Mesenteric fat pad (tissue), 1 donor: ENCODE measurements at places on chromosomes 2 and 18. TPM values are rescaled to one million over a fixed set of nuclear protein-coding genes. Genes with fewer than 3 reads are reported as not detected.

TUBA3E gene
- not detected for total RNA-seq

TRIP12 gene
- 259 TPM for total RNA-seq

UGT1A4 gene
- not detected for total RNA-seq

MOGAT1 gene
- 0.74 TPM for total RNA-seq

TWIST2 gene
- 73.9 TPM for total RNA-seq

FSIP2 gene
- total RNA-seq, result 0.29 TPM

OR6B2 gene
- total RNA-seq, result not detected

SH3RF3 gene
- total RNA-seq, result 20.4 TPM

MYO1B gene
- 63.9 TPM for total RNA-seq

RMDN2 gene
- 8.4 TPM for total RNA-seq

ZAP70 gene
- 1.3 TPM for total RNA-seq

PARD3B gene
- 29.4 TPM for total RNA-seq

CRYGC gene
- total RNA-seq, result not detected

VWA3B gene
- total RNA-seq, result not detected

GRCh38 chr2:85861650-85862049 lies 27.1 kb downstream of the ST3GAL5 start:
- no peak for DNase-seq

- DNase-seq, result no peak
These were observed 249.8 kb downstream of the CYP26B1 start for GRCh38 chr2:71897836-71898235.

DNA sequence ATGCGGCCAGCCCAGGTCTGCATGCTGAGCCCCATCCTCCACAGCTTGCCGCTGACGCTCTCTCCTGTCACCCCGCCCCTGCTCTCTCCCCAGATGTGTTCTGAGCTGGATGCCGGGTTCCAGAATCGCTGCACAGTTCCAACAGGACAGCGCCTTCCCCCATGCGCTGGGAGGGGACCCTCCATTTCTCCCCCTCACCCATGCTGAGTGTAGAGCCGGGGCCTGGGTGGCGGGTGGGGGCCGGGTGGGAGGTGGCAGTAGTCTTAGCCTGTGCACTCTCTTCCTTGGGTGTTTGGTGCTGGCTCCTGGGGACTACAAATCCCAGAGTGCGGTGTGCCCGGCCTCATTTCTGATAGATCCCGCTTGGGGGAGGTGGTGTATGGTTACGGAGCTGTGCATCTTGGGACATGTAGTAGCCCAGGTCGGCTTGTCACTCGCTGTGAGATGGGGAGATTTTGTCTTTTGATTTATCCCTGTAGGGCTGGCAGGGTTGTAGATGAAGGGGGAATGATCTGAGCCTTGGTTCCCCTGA lies 6.8 kb downstream of the DNAJB2 start:
- no peak for DNase-seq

DNA sequence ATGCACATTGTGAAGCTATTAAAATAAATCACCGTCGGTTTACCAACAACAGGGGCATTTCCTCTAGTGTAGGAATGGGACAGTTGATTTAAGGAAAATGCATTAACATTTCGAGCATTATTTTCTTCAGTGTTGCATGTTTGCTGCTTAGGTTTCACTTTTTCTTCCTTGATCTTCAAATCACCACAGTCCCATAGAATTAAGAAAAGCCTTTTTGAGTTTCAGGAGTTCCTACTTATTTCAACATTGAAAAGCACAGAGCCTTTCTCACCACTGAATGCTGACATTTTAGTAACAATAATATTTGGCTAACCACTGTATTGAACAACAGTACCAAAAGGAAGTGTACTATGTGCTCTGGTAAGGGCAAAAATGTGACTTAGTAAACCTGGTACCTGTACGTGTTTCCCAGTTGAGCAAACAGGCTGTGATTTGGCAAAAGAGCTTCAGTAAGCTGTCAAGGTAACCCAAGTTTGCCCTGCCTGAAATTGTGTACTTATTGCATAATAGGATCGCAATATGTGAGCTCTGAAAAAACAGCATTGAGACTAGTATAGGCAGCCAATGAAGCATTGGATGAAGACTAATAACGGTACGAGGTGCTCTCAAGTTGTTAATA lies 2.2 kb downstream of the LRRTM4 start:
- no peak for DNase-seq

DNA sequence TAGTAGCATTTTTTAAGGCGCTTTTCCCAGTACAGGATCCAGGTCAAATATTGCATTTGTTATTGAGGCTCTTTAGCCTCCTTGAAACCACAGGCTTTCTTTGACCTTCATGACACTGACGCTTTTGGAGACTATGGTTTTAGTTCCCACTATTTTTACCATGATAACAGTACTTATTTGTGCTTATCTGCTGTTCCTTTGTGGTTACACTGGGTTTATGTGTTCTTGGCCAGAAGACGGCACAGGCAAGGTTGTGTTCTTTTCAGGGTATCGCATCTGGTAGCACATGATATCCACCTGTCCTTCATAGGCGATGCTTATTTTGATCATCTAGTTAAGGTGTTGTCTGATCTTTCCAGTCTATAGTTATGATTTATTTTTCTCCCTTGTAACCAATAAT lies 16.8 kb upstream of the MBOAT2 start:
- no peak for DNase-seq

- DNase-seq, result peak; percentile 88
These were observed 1.2 kb downstream of the GYPC start for GRCh38 chr2:126657148-126657635.

DNA sequence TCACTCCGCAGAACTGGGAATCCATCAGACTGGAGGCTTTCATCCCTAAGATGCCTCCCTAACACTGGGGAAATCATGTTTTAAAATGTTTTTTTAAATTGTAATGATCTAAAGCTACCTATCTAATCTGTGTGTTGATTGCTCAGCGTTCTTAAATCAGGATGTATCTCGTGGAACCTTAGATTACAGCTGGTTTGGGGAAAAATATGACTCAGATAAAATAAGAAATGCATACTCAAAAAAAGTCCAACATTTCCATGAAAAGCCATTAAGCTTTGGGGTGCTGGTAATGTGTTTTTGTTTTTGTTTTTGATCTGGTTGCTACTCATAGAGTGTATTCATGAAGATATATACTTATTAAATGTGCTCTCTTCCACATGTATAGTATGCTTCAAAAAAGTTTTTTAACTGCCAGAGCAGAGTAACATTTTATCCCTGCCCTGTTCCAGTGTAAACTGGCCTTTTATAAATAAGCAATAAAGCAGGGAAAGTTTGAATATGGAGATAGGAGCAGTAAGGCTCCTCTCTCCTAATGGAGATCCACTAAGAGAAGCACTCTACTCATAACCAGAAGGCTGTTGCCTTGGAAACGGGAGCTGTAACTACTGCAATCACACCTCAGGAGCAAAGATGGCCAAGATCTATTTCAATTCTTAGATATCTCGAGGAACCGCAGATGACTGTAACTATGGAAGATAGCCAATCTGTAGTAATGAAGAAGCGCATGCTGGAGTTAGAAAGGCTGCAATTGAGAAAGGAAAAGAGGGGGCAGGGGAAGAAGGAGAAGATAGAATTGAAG lies 41.6 kb downstream of the ANKRD44 start:
- no peak for DNase-seq

GRCh38 chr2:148971547-148971946 lies 67.0 kb upstream of the LYPD6B start:
- DNase-seq, result no peak

- no peak for DNase-seq
These were observed at the start of gene CABLES1 for GRCh38 chr18:23134780-23135549. TSS of gene CABLES1 (plus strand) at chr18:23135485. CDS start at chr18:23135763, 278 bp downstream.

GRCh38 chr2:47344890-47345589 lies 57.9 kb upstream of the MSH2 start:
- no peak for DNase-seq

DNA sequence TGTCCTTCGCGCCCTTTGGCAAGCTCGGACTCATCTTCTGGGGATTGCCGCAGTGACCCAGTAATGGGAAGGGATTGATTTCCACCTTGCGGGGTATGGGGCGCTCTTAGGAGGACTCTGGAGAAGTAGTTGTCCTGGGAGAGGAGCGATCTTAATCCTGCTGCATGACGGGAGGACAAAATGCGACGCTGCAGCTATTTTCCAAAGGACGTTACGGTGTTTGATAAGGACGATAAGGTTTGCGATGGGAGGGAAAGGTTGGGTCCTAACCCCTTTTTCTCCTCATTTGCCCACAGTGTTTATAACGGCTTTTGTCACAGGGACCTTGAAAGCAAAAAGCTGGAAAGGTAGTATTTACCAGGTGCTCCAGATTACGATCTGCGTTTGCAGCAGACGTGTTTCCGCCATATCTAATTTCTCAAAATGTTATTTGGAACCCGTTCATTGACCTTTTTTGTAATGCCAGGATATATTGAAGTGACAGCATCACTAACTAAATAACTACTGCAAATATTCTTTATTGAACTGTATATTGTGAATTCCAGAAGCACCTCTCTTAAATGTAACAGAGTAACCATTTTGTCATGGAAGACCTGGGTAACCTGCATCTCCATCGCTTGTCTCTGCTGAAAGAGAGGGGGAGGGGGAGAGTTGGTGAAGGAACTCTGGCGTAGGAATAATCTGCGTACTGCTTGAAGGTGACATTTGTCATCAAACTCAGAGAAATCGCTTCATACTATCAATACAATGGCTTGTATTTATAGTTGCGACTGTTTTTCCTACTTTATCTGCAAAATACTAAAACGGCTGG lies 590 bp downstream of the MDH1 start:
- DNase-seq, result no peak

- DNase-seq, result no peak
These were observed 117.5 kb downstream of the ATP9B start for GRCh38 chr18:79186649-79187048.

- DNase-seq, result no peak
These were observed 130.8 kb downstream of the COMMD1 start for GRCh38 chr2:62036229-62036628.

- no peak for DNase-seq
These were observed 44.2 kb upstream of the SLC39A10 start for GRCh38 chr2:195612611-195613495.

DNA sequence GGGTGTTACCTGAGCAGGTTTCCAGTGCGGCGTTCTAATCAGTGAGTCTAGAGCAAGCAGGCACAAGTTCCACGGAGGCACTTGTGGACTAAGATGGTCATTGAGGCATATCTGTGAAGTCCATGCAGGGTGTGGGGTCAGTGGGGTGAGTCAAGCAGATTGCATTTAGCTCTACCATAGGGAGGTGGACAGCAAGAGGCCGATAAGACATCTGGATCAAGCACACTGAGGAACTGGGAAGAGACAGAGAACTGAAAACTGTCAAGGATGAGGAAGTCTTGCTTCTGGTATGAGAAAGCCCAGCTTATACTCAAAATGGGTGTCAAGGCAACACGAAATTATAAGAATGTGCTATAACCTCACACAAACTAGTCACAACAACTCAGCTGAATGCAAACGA lies 61.2 kb upstream of the SLC39A10 start:
- DNase-seq, result no peak

DNA sequence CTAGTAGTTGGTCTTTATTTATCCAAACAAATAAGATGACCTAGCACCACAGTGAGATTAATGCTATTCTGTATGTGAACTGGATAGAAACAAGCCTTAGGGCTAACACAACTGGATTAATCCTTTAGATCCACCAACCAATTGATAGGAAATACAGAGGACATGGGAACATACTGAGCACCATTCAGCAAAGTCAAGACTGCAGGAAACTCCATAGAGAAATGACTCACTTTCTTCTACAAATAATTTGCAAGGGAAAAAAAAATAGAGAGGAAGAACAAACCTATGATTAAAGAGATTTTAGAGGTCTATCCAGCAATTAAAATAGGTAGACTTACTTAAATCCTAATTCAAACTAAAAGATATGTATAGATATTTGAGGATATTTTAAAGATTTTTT lies 23.9 kb downstream of the WDFY1 start:
- DNase-seq, result no peak

DNA sequence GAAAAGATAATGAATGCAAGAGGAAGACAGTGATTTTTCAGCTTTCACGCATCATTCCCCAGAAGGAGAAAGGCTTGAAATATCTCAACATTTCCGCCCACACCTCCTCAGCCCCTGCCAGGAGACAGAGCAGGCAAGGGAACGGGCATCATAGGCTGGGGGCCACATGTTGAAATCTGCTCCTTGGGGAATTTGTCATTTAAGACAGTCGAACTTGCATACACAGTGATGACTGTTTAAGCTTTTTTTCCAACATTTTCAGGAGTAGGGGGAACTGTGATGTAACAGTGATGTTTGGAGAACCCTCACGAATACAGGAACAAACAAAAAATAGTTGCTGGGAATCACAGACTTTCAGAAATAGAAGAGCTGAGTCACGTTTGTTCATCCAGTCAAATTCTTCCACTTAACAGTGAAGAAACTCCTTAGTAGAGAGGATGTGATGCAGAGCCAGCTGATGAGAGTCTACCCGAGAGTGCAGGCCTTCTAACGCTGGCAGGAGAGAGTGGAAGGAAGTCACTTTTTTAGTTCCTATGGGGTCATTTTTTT lies 266.8 kb downstream of the ALPK2 start:
- DNase-seq, result no peak

DNA sequence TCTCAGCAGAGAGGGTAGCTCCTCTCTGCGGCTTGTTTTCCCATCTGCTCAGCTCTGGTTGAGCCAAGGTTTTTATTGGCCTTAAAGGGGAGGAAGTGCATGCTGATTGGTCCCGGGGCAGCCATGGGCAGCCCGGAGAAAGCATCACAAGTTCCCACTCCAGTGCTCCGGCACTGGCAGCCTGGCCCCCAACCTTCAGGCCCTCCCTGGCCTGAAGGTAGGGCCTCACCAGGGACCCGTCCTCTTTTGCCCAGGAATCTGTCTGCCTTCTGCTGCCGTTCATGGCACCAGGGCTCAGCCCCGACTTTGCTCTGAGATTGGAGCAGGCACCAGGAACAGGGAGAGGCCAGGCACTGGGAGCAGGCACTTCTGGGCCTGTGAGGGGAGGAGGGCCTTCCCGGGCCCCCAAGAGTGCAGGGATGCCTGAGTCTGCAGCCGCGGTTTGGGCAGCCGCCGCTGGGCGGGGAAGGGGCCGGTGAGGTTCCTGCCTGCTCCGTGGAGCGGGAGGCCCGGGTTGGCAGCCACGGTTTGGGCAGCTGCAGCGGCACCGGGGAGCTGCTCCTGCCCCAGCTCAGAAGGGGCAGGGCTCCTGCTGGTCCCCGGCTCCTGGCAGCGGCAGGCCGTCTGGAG lies 17.5 kb upstream of the ILKAP start:
- no peak for DNase-seq

DNA sequence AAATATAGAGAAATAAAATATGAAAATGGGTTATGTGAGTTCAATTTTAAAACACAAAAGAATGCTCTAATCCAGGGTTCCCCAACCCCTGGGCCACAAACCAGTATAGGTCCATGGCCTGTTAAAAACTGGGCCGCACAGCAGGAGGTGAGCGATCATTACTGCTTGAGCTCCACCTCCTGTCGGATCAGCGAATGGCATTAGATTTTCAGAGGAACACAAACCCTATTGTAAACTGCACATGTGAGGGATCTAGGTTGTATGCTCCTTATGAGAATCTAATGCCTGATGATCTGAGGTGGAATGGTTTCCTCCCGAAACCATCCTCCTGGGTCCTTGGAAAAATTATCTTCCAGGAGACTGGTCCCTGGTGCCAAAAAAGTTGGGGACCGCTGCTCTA lies 34.7 kb downstream of the TTR start:
- no peak for DNase-seq

GRCh38 chr2:50722776-50723175 lies 309.2 kb downstream of the NRXN1 start:
- DNase-seq, result no peak
